T-helper 17 cell (primary cell): ENCODE measurements at places on chromosomes 6 and 20.
A peak's percentile ranks its signal among the peaks of the same experiment; 100 is the strongest.

- no peak for DNase-seq
Observed at GRCh38 chr6:11217360-11218101, 14.9 kb downstream of the NEDD9 start.

DNA sequence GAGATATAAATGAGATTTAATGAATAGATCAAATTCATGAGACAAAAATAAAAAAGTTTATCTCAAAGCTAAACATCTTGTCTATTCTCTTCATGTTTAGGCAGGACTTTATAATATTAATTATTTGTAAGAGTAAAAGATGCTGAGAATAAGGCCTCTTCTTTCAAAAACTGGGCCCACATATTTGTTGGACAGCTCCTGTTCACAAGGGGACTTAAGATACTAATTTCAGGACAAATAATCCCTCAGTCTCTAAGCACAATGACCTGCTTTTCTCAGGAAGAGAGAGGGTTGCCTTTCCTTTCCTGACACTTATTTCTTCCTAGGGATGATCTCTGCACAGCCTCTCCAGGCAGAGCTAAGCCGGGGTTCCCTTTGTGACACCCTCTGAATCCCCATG, 43.3 kb downstream of the NOX3 start:
- no peak for DNase-seq

DNA sequence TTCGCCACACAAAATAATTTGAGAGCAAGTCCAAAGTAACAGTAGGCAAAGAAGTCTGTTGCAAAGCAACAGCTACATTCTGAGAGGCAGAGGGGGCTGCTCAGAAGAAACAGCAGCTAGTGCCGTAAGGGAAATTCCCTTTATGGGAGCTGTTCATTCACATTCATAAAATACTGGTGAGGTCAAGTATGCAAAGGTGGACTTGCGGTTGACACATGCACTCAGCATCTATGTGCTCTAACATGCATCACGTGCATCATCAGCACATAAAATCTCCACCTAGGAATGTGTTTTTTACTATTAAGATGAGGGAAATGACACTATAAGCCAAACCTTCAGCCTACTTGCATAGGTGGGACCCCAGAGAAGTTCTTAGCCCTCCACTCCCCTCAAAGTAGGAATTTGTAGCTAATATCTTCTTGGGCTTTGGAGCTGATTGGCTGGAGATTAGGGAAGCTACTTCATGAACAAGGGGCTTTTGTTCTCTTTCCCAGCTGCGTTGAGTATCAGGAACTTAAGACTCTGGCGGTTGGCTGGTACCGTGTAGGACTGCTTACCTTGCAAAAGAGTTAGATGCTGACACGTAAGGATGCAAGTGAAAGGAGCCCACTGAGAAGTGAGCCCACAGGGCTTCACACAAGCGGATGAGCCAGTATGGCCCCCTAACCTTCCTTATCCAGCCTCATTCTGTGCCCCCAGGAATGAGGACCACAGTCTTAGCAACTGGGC, 12.4 kb downstream of the CST3 start:
- no peak for DNase-seq

GRCh38 chr20:24948939-24949679, at the start of gene CST7:
Gene CST7 (plus strand): TSS chr20:24949269. CDS start chr20:24949506, 237 bp downstream.
- DNase-seq = peak; percentile 52

GRCh38 chr6:147586044-147586443, 77.6 kb downstream of the SAMD5 start:
- no peak for DNase-seq

GRCh38 chr6:104527761-104528415, 331.8 kb downstream of the HACE1 start:
- DNase-seq = no peak
